AG04450 (cell line): ENCODE measurements at places on chromosomes 16 and 17.
A peak's percentile ranks its signal among the peaks of the same experiment; 100 is the strongest.

- DNase-seq = no peak
Measured at GRCh38 chr16:69329369-69330285, 761 bp downstream of the PDF start.

- DNase-seq = no peak
Measured at GRCh38 chr16:82628088-82628423, 1.3 kb downstream of the CDH13 start.

DNA sequence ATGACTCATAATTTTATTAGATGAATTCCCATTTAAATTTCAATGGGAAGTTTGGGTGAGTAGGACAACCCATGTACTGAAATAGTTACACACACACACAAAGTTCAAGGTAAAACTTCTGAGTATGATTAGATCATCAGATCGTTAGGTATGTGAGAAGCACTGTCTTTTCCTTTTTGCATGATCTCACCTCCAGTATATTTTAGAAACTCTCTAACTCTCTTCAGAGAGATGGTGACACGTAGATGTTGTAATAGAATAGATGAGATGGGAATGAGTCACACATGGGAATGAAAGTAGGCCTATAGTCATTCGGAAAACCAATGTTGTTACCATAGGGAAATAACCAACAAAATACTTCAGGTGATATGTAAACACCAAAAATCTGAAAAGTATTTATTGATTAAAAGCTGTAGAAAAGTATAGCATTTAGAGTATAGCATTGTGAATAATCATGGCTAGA lies 22.2 kb downstream of the KRT23 start:
- peak; percentile 87 for DNase-seq

DNA sequence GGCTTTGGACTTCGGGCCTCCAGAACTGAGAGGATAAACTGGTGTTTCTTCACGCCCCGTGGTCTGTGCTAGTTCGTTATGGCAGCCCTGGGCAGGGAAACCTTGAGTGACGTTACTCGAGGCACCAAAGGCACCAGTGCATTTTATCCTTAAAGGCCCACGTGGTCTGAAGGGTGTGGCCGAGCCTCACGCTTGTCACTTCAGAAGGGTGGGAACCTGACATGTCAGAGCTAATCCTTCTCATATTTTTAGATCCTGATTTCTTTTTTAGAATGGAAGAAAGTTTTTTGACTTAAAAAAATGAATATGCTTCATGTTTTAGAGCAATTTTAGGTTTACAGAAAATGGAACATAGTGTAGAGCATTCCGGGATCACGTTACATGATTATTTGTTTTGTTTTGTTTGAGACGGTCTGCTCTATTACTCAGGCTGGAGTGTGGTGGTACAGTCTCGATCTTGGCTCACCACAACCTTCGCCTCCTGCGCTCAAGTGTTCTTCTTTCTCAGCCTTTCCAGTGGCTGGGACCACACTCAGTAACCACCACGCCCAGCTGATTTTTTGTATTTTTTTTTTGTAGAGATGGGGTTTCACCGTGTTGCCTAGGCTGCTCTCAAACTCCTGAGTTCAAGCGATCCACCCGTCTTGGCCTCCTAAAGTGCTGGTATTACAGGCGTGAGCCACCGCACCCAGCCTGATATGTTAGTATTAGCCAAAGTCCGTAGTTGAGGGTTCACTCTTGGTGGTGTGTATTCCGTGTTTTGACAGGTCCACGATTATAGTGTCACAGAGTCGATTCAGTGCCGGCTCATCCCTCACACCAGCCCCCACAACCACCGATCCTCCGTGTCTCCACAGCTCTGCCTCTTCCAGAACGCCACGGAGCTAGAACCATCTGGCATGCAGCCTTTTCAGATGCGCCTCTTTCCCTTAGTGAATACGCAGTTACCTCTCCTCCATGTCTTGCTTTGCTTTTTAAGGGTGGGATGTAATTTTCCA lies 47.9 kb downstream of the RAB11FIP3 start:
- no peak for DNase-seq

DNA sequence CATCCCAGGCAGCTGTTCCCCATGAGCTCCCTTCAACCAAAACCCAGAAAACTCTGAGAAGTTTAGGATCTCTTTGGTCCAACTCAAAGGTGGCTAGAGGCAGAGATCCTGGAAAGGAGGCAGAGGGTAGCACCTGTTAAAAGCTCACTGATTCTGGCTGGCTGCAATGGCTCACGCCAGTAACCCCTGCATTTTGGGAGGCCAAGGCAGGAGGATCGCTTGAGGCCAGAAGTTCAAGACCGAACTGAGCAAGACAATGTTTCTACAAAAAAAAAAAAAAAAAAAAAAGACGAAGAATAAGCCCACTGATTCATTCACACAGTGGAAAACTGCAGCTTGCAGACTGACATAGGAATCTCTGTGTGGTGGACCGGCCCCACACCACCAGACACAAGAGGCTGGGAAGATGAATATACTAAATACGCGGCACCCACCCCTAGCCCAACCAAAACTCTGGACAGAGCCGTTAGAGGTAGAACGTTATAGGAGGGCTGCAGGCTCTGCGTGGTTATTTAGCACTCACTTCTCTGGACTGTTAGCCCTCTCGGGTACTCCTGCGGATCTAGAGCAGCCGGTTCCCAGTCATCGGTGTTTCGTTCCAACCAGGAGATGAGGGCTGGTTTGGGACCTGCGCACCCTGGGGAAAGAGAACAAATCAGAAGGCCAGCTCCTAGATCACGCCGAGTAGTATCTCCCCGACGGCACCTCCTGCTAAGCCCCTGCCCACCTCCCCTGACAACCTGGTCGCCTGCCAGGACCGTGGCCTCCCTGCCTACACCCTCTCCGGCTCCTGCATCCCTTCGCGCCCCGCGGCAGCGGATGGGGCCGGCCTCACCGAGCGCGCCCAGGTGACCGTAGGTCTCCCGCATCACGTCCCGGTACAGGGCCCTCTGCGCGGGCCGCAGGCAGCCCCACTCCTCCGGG lies 925 bp downstream of the ZNF689 start:
- DNase-seq = no peak

DNA sequence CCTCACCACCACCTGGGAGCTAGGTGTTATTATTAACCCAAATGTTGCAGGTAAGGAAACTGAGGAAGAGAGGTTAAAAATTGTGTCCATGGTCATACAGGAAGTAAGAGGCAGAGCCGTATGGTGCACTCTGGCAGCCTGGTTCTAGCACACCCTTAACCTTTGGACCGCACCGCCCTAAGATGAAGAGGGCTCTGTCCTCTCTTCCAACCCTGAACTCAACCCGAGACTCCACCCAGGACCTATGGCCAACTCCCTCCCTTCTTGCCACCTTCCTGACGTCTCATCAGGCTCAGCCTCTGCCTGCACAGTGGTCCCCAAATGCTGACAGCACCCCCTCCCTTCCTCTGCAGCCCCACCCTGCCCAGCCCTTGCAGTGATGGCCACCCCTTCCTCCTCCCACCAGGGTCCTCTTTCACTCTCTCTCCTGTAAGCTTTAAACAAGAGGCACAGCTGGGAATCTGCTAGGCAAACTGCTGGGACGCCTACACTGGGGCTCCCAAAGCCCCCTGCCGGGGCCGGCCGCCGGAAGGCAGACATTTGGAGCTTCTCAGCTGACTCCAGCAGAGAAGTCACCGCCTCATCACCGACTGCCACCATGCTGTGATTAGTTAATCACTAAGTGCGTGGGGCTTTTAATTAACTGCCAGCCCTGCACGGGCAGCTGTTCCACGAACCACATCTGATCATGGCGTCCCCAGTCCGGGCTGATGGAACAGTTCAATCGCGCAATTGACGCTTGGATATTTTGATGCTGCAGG lies 16.7 kb upstream of the C16orf78 start:
- DNase-seq = no peak

DNA sequence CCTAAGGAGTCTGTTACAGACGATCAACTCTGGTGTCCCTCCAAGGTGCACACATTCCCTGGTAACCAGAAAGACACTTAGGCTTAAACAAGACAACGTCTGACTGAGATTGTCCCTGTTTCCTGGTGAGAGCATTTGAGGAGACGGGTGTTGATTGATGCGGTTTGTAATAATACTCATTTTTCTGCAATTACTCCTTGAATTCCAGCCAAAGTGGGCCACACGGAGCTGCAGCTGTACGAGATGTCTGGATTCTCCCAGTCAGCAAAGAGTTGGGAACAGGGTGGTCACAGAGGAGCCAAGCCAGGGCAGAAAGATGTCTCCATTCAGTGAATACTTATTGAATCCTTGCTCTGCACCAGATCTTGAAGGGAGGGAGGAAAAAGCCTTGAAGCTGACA lies 30.9 kb upstream of the CES5A start:
- no peak for DNase-seq

DNA sequence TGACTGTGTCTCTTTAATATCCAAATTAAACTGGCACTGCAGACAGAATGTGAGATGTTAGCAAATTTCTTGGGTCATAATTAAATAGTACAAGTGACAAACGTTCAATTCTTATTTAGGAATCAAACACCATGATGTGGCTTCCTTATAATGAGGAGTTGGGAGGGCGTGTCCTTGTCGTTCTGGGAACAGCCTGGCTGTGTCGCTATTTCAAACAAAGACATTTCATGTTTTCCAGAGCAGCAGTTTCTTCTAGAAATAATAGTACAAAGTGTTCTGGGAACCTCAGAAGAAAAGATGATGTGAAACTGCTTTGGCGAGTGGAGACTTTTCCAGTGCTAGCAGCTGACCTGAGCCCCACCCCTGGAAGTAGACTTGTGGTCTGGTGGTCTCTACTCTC lies 301.7 kb upstream of the N4BP1 start:
- DNase-seq = no peak

- DNase-seq = no peak
Measured at GRCh38 chr17:40561294-40561870, 3.9 kb downstream of the CCR7 start.

- peak; percentile 55 for DNase-seq
Measured at GRCh38 chr16:17803625-17804410, 333.1 kb upstream of the XYLT1 start.

GRCh38 chr17:76735586-76736348 lies 1.4 kb downstream of the SRSF2 start:
- DNase-seq = no peak
